Cardiac muscle cell (in vitro differentiated cells and primary cell): ENCODE measurements at places on chromosomes 7 and 10. TPM values are rescaled to one million over a fixed set of nuclear protein-coding genes. Genes with fewer than 3 reads are reported as not detected.

PLEKHS1 gene
- not detected in 2 replicates for total RNA-seq

SCRN1 gene
- 35.7 and 48.2 TPM in 2 replicates for total RNA-seq

ENO4 gene
- total RNA-seq: 0.35 and 0.66 TPM in 2 replicates

SPDYE18 gene
- 0.27 and 0.81 TPM in 2 replicates for total RNA-seq

FGL2 gene
- 0.14 and 0.51 TPM in 2 replicates for total RNA-seq

NKX6-2 gene
- total RNA-seq: 0.09 and 0.56 TPM in 2 replicates

TAS2R41 gene
- not detected in 2 replicates for total RNA-seq

HABP2 gene
- total RNA-seq: not detected in 2 replicates

GJD4 gene
- 0.24 TPM in 1 of 2 replicates, not detected in the other for total RNA-seq

ANKRD61 gene
- 0.11 and 0.15 TPM in 2 replicates for total RNA-seq

DRGX gene
- total RNA-seq: not detected in 2 replicates

DLG5 gene
- 45.7 and 64.4 TPM in 2 replicates for total RNA-seq

FAM13C gene
- 11.2 and 13.4 TPM in 2 replicates for total RNA-seq

TCF7L2 gene
- 12.9 and 33.7 TPM in 2 replicates for total RNA-seq

MYH16 gene
- not detected in 2 replicates for total RNA-seq

MYO1G gene
- 0.21 and 0.25 TPM in 2 replicates for total RNA-seq

VSTM2A gene
- total RNA-seq: not detected in 2 replicates

PIP gene
- total RNA-seq: not detected in 2 replicates

AEBP1 gene
- 60.8 and 94.1 TPM in 2 replicates for total RNA-seq

PPP1R9A gene
- total RNA-seq: 21.7 and 41.5 TPM in 2 replicates

SCART1 gene
- total RNA-seq: 0.74 and 5.6 TPM in 2 replicates

CAV1 gene
- total RNA-seq: 0.69 and 3.5 TPM in 2 replicates

PRLHR gene
- not detected in 2 replicates for total RNA-seq

CTNNA3 gene
- 27.9 and 71.7 TPM in 2 replicates for total RNA-seq

ZNF394 gene
- 17.3 and 32.0 TPM in 2 replicates for total RNA-seq

LIPJ gene
- total RNA-seq: 0.11 TPM in 1 of 2 replicates, not detected in the other

GDF2 gene
- total RNA-seq: 3.5 and 5.8 TPM in 2 replicates

DKK1 gene
- 3.2 and 6.0 TPM in 2 replicates for total RNA-seq

HHEX gene
- 0.32 and 0.89 TPM in 2 replicates for total RNA-seq

SGCE gene
- total RNA-seq: 48.8 and 58.8 TPM in 2 replicates

GFRA1 gene
- 5.0 and 5.1 TPM in 2 replicates for total RNA-seq

NUPR2 gene
- total RNA-seq: not detected in 2 replicates

GRID2IP gene
- 0.07 and 0.24 TPM in 2 replicates for total RNA-seq

CTAGE4 gene
- not detected in 2 replicates for total RNA-seq

RARRES2 gene
- total RNA-seq: 4.2 and 5.5 TPM in 2 replicates

TRPV5 gene
- not detected in 2 replicates for total RNA-seq

ASAH2B gene
- total RNA-seq: 3.4 and 6.6 TPM in 2 replicates

SEMA3A gene
- 35.9 and 37.3 TPM in 2 replicates for total RNA-seq

ADAM22 gene
- total RNA-seq: 4.1 and 5.8 TPM in 2 replicates

CNTNAP2 gene
- 2.1 and 4.8 TPM in 2 replicates for total RNA-seq

TET1 gene
- total RNA-seq: 21.0 and 34.8 TPM in 2 replicates

UMAD1 gene
- total RNA-seq: 8.2 and 8.3 TPM in 2 replicates
